NCI-H1694 treated with DMSO at 0.1 percent for 48 hours (cell line): ENCODE measurements at places on chromosomes 12 and 14.
A peak's percentile ranks its signal among the peaks of the same experiment; 100 is the strongest.

DNA sequence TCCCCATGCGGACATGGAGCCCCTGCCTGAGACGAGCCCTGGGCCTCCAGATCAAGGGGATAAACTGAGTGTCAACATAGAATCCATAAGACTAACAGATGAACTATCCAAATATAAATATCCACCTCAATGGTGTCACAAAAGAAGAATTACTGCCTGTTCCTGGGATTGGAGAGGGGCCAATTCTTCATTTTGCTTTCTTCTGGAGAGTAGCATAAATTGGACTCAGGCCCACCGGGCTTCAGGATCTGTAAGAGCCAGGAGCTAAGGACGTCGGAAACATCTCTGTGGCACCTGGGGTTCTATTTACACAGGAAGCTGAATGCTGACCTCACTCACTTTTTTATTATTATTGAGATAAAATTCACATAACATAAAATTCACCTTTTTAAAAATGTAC is 408.2 kb upstream of the CCDC196 start:
- DNase-seq = no peak

- DNase-seq = no peak
Measured at GRCh38 chr14:101020834-101021370, 117.4 kb upstream of the RTL1 start.

- no peak for DNase-seq
Measured at GRCh38 chr12:122174155-122174845, at the start of gene IL31. TSS of gene IL31 (minus strand) at chr12:122174221. CDS start at chr12:122174172, 49 bp downstream.

GRCh38 chr12:115440438-115440837 is 756.5 kb upstream of the TBX3 start:
- no peak for DNase-seq

DNA sequence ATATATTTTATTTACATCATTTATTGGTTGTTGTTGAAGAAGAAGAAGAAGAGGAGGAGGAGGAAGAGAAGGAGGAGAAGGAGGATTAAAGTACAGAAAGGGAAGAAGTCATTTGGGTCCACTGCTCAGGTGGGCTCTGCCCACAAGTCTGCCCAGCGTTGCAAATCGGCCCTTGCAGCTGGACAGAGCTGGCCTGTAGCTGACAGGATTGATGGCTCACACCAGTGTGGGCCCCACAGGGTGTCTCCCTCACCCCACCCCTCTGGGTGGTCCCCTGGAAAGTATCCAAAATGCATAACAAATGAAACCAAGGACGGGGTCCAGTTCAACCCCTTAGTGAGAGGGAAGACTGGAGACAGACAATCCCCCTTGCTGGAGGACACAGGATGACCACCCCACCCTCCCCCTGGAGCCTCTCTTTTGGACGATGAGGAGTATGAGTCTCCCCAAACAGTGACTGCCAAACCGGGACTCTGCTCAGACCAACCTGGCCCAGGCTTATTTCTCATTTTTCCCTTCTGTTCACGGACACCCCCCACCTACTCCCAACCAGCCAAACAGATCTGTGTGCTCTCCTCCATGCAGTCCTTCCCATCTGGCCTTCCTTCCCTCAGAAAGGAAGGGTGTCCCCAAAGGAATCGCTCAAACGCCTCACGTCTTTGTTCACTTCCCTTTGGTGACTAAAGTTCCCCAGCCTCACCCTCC is 17.7 kb downstream of the DPF3 start:
- DNase-seq = no peak

GRCh38 chr12:45227316-45228067 is 11.6 kb downstream of the ANO6 start:
- DNase-seq = no peak

- no peak for DNase-seq
Measured at GRCh38 chr12:109768901-109769670, 55.5 kb downstream of the FAM222A start.

- DNase-seq = no peak
Measured at GRCh38 chr12:118061873-118062843, 1.2 kb upstream of the WSB2 start.

DNA sequence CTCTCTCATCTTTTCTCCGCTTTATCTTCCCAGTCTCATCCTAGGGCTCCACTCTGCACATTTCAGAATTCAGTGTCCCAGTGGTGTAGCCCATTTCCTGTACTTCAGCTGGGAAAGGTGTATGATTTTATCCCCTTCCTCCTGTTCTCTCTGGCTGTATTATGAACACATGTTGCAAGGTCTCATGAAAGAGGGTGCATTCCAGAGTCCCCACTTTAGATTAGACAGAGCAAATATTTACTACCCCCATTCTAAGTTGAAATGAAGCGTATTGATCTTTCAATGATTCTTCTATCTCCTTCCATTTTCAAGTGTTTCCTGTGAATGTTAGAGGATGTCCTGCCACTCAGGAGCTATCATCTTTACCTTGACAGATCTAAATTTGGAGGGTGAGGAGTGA is 123.2 kb downstream of the WIF1 start:
- no peak for DNase-seq

- DNase-seq = no peak
Measured at GRCh38 chr12:114691196-114691595, 7.2 kb upstream of the TBX3 start.

DNA sequence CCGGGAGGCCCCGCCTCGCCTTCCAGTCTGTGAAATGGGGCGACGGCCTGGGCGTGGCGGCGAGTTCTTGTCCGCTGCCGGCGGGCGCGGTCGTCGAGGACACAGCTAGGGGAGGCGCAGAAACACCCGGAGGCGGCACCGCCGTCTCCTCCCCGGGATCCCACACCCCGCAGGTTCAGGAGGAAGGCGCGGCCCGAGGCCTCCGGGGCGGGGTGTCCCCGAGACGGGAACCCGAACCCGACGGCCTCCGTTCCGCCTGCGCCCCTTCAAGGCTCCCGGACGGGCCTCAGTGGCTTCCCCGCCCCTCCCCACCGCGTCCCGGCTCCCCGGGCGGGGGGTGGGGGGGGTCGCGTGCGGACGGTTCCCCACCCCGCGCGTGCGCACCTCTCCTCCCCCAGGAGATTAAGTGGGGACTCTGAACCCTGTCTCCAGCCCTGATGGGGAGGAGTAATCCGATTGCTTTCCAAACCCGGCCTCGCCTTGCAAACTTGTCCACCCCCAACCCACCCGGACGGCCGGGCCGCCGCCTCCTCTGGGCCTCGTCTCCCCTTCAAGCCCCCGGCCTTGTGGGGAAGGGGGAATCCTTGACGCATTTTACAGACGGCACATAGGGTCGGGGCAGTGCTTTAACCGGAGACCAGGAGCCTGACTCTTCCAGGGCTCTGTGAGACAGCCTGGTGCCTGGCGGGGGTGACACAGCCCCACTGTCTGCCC is 35.3 kb upstream of the ANKRD9 start:
- no peak for DNase-seq

DNA sequence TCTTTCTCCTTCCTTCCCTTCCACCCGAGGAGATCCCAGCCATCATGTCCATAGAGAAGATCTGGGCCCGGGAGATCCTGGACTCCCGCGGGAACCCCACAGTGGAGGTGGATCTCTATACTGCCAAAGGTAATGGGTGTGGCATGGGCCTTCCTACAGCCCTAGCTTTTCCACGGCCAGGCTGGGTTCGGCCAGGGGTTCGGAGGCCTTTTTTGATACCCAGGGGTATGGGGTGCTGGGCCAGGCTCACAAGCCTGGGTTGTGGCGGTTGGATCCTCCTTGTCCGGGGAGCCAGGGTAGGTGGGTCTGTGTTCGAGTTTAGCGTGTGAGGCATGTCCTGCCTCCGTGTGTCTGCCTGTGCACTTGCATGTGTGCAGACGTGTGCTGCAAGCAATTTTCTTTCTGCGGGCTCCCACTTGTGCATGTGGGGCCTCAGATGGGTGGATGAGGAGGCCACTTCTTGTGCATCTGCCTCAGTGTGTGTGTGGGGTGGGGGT is 1.5 kb downstream of the ENO2 start:
- DNase-seq = no peak

GRCh38 chr12:14665354-14666348 is 30.7 kb downstream of the GUCY2C start:
- DNase-seq = no peak

DNA sequence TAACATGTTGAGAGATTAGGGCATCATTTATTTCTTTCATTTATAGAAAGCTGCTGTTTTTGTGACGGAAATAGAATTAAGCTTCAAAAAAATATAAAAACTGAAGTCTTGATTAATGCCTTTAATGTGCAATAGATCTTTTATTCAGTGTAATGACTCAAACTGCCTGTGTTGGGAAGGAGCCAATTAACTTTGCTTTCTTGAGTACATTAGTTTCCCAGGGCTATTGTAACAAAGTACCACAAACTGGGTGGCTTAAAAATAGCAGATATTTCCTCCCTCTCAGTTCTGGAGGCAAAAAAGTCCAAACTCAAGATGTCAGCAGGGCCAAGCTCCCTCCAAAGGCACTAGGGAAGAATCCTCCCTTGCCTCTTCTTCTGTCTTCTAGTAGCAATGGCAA is 36.6 kb downstream of the EID3 start:
- DNase-seq = no peak

DNA sequence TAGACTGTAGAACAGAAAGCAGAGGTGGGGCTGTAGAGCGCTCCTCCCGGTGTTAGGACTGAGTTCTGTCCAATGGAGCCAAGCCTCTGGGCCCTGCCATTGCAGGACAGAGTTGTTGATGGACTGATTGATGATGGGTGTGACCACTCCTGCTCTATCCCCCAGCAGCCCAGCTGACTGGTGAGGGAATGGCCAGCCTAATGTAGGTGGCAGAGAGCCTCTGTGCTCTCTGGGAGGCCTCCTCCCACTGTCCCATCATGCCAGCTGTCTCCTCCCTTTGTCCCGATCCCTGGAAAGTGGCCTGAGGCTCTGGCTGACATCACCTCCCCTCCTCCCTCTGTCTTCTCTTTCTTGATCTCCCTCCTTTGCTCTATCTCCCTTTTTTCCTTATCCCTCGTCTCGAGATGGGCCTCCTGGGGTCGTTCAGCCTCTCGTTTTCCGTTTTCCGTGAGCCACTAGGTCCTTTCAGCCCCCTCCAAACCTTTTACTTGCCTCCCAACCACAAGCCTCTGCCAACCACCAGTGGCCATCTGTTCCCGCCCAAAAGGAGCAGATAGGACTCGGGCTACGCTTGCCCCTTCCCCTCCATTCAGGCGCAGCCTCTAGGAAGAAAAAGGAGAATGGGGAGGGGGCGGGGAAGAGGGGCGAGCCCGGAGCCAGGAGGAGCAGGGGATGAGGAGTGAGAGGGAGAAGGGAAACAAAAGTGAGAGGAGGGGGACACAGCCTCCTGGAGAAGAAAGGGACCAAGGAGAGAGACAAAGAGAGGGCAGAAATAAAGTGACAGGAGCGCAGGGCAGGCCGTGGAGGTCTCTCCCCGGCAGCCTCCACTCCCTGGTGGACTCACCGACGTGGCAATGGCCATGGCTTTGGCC is 572 bp downstream of the EFS start:
- peak; percentile 48 for DNase-seq

DNA sequence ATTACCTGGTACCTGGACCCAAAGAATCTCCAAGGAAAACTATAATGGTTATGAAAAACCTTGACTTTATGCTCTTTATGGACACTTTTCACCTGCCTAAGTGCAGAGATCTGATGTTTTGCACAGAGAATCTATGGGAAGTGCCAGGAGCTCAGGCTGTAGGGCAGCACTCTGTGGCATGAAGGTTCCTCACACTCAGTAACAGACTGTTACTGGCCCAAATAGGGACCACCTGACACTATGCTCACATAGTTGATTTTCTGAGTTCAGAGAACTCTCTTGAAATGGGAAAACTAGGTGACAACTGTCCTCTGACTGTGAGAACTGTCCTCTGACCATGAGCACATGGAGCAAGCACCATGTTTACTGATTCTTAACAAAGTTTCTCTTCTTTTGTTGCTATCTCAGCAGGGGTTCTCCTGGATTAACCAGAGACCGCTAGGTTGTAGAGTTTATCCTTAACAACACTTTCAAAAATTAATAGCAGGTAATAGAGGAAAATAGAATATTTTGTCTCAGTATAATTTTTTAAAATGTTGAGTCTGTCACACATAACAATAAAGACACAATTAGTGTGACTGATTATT is 101.6 kb downstream of the STXBP6 start:
- no peak for DNase-seq

- no peak for DNase-seq
Measured at GRCh38 chr14:88129306-88130056, 124.5 kb downstream of the GPR65 start.
